ENCODE measurements at places on chromosomes 12 and 14.

- peak; percentile 45 for DNase-seq
Measured at GRCh38 chr12:117968826-117969659, at the start of gene KSR2. KSR2 (minus strand) TSS chr12:117968990; CDS start chr12:117968255, 735 bp downstream.

GRCh38 chr12:58066296-58066695, 124.9 kb downstream of the ATP23 start:
- no peak for DNase-seq

GRCh38 chr14:67526676-67527459, 6.2 kb upstream of the PLEKHH1 start:
- no peak for DNase-seq

GRCh38 chr14:68580096-68580645, 212.7 kb downstream of the ZFP36L1 start:
- no peak for DNase-seq

DNA sequence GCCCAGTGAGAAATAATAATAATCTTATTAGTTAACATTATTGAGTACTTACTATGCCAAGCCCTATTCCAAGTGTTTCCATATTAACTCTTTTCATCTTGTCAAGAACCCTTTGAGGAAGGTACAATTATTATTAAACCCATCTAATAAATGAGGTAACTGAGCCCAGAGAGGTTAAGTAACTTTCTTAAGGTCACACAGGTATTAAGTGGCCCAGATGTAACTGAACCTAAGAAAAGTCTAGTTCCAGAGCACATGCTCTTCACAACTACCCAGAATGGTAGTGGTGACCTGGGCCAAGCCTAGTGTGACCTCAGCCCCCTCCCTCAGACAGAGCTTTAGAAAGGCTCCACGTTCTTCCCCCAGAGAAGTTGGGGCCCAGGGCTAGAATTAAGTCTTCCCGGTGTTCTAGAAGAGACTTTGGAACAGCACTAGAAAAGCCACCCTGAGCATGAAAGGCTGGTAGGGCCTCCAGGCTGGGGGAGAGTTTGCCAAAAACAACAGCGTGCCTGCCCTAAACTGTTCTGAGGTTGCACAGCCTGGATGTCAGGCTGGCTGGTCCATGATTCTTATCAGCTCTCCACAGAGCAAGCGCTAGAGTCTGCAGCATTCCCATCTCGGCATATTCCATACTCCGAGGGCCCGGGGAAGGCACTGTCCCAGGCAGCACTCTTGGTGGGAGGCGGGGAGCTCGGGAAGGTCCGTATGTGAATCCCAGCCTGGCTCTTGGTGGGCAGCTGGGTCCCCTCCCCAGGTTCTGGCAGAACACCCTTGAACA, 41.3 kb upstream of the CTDSP2 start:
- no peak for DNase-seq

DNA sequence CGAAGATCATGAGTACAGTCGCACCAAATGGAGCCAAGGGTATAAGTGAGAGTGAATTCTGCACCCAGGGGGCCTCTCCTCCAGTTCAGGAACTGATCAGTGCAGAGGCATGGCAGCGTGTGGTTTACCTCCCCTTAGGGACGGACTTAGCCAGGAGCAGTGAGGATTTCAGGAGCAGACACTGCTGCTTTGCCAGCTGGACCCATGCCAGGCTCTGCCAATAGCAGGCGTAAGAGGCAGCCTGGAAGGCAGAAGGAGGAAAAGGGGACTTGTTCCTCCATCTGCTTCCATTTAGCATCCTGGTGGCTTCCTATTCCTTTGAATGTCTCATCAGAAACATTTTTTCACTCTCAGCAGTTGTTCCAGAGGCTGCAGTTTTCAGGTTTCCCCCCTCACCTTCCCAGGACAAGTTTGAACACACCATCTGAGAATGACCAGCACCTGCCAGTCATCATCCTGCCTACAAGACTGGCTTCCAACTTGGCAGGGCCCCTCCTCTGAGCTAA, 137.0 kb upstream of the LMNTD1 start:
- no peak for DNase-seq

DNA sequence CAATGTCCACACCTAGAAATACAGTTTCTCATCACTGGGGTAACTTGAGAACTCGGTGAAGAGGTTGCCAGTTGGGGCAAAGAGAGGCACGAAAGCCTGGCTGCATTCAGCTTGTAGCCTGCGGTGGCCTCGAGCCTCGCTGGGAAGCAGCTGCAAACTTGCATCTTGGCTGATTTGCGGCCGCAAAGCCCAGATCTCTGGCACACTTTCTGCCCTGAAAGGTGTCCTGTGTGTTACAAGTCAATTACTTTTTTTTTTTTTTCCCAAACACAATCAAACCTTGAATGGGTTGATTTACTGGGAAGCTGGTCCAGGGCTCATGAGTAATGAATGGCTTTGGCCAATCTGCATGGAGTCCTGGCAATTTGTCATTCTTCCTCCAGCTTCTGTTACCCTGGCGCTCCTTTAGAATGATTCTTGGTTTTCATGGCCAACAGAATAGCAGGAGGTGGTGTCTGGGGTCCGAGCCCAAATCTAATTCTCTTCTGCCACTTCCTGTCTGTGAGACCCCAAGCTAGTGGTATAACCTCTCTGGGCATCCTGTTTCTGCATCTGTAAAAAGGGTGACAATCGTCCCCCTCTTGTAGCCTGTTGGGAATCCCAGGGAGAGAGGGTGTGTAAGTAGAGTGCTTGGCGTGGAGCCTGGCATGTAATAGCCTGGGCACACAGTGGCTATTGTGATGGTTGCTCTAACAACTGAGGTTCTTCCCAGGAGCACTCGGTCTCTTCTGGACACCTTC, 6.7 kb downstream of the BCL7A start:
- no peak for DNase-seq

DNA sequence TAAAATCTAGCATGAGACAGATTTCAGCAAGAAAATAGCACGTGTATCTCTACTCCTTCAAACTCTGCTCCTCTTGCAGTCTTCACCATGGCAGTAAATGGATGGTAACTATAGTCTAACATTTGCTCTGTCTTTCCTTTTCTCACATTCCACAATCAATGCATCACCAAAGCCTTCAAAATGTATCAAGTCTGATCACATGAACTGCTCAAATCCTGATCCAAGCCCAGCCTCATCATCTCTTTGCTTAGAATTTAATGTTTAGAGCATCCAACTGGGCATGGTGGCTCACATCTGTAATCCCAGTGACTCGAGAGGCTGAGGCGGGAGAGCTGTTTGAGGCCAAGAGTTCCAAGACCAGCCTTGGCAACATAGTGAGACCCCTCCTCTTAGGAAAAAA, 45.9 kb downstream of the CDK17 start:
- DNase-seq = no peak

DNA sequence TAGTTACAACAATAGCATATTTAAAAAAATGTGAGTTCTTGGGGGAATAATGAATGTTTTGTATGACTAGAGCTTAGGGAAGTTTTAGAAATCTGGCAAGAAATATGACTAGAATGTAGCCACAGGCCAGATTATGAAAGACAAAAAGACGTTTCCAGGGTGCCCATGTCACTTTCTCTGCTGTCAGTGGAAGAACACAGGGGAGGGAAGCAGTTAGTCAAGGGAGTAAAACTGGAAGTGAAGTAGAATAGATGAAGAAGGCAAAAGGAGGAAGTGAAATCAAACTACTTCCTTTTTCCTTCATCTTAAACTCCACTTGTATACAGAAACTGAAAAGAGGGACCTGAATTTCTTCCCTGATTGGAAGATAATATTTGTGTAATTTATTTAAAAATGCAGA, 81.2 kb upstream of the ATP2B1 start:
- no peak for DNase-seq

DNA sequence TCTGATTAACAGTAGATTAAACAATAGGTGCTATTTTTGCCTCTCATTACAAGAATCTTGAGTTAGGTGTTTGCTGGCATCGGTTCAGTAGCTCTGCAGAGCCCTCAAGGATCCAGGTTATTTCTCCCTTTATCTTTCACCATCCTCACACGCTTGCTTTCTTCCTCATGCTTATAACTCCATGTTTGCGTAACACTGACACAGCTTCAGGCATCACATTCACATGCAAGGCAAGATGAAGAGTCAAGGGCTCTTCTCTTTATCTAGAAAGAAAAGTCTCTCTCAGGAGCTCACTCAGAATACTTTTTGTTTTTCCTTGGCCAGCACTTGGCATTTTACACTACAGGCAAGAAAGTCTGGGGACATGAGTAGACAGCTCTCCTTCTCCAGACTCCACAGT, 24.2 kb upstream of the PTHLH start:
- DNase-seq = no peak

- no peak for DNase-seq
Measured at GRCh38 chr14:54650959-54651351, 84.0 kb downstream of the SAMD4A start.

GRCh38 chr12:124928095-124928911, 13.9 kb upstream of the UBC start:
- peak; percentile 44 for DNase-seq

DNA sequence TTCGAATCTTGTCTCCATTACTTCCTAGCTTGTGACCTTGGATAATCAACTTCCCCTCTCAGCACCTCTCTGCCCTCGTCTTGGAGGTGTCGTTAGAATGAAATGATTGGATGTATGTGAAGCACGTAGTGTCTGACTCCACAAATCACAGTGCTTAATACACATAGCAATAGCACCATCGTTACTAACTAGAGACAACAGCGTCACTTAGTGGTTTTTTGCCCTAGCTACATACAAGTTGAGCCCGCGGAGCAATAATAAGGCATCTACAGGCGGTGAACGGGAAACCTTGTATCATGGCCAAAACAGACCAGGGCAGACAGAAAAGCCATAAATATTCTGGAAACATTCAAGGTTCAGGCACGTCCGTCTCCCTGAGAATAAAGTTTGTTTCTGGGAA, 154.9 kb downstream of the ASCL4 start:
- DNase-seq = no peak

DNA sequence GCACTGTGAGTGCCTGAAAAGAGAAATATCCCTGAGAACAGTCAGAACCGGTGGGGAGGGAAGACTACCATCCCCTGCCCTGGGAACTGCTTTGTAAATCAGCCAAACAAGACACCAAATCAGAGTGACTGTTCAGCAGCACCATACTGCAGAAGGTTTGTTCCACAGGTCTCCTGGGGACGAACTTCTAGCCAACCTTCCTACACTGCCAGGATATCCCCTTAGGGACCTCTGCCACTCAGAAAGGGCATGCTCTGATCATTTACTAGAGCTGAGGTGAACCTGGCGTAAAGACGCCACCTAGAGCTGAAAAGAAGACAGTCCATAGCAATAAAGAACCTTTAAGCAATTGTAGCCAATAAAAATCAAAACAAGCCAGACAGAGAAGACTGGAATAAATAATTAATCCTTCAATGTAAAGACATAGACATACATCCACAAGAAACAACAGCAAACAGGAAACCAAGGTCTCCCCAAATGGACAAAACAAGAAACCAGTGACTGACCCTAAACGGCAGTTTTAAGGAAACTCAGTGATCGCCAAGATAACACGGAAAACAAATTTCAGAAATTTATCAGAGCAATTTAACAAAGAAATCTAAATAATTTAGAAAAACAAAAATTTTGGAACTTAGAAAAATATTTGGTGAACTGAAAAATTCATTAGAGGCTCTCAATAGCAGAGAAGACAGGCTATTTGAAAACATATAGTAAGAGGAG, 228.1 kb upstream of the AMIGO2 start:
- no peak for DNase-seq

DNA sequence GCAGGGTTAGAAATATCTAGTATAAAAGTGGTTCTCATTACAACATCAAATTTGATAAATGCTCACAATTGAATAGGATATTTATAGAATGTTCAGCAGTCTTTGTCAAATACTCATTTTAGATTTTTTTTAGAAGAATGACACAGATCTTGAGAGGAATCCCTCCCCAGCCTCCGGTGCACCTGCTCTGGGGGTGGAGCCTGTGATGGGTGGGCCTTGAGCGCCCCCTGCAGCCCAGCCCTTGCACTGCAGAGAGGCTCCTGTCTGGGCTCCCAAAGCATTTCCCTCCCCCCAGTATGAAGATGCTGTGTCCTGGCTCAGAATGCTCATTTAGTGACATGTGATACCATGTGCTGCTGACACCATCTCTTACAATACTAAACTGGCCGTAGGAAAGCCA, 792.3 kb downstream of the TMEM121 start:
- DNase-seq = peak; percentile 55

- no peak for DNase-seq
Measured at GRCh38 chr14:42961509-42961908, 1354.8 kb downstream of the LRFN5 start.

GRCh38 chr12:21337959-21338744, 3.4 kb upstream of the SLCO1A2 start:
- DNase-seq = no peak

GRCh38 chr12:124898200-124898922, 16.1 kb downstream of the UBC start:
- peak; percentile 37 for DNase-seq

DNA sequence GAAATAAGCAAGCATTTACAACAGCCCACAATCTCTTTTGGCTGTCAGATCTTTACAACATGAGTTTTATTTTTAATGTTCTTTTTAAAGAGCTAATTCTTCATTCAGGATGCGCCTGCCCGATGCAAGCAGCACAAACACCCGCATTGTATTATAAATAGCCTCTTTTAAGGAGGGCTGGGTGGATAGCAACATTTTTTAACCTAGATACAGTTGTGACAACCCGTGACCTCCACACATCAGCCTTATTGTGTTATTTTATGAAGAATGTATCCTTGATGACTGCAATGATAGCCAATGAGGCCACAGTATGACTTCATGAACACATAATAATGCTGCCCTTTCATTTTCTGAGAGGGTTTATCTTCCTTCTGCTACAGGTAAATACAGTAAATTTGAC, 173.7 kb downstream of the FOXN3 start:
- no peak for DNase-seq

DNA sequence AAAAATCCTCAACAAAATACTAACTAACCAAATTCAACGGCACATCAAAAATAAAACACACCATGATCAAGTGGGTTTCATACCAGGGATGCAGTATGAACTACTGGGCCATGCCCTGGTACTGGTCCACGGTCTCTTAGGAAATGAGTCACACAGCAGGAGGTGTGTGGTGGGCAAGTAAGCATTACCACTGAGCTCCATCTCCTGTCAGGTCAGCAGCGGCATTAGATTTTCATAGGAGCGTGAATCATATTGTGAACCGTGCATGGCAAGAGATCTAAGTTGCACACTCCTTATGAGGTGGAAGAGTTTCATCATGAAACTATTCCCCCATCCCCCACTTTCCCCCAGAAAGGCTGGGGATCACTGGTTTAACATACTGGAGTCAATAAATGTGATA, 6.7 kb upstream of the LGR5 start:
- no peak for DNase-seq

GRCh38 chr12:69824966-69825560, at the start of gene MYRFL:
MYRFL (plus strand) TSS chr12:69825227; CDS start chr12:69825518, 291 bp downstream.
- DNase-seq = no peak

DNA sequence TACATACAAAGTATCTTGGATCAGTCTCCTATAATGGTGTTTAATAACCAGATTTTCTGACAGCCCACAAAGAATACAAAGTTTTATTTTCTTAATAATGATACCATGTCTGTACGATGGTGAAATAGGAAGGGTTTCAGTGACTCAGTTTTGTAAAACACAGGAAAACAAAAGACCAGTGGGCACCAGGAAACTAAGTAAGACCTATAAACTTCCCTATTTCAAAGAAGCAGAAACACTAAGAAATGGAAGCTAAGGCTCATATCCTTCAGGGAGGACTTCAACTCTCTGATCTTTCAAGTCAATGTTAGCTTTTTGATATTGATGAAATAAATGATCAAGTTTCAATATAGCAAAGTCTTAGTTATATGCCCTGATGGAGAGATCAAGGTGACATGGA, 196.0 kb downstream of the DUSP6 start:
- no peak for DNase-seq

- DNase-seq = no peak
Measured at GRCh38 chr12:4900327-4900726, 9.4 kb upstream of the KCNA1 start.

GRCh38 chr14:54537651-54538050, 27.9 kb downstream of the CGRRF1 start:
- no peak for DNase-seq

Data from stimulated activated CD8-positive, alpha-beta memory T cell treated with anti-CD3 and anti-CD28 coated beads, Interleukin-2, amount 100 ng/mL, for 48 hours (primary cell).